ENCODE measurements at places on chromosomes 13 and 19. TPM values are rescaled to one million over a fixed set of nuclear protein-coding genes. Genes with fewer than 3 reads are reported as not detected.

LSR gene
- total RNA-seq: 14.3 TPM

ZNF548 gene
- total RNA-seq: 40.7 TPM

S1PR4 gene
- total RNA-seq: 331 TPM

ZBTB45 gene
- total RNA-seq: 14.3 TPM
